ENCODE measurements at places on chromosomes 5 and 9.

- peak; percentile 6 for DNase-seq
These were observed 75.5 kb upstream of the PRRC1 start for GRCh38 chr5:127441799-127442484.

DNA sequence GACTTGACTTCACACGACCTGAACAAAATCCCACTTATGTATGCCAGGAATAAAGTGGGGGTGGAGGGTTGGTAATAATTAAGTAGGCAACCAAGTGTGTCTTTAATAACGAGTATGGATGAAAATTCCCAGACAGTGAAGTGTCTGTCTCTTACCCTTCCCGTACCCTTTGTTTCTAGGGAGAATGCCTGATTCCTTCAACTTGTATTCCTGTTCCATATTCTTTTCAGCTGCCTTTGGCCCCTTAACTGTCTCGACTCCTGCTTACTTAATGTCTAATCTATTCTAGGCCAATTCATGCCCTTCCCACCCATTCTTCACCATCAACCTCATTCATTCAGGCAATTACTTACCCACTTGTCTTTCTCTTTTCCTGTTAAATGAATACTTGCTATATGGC, 380.5 kb downstream of the RAB3C start:
- DNase-seq: no peak

- no peak for DNase-seq
These were observed 11.3 kb downstream of the WWC1 start for GRCh38 chr5:168302785-168303184.

DNA sequence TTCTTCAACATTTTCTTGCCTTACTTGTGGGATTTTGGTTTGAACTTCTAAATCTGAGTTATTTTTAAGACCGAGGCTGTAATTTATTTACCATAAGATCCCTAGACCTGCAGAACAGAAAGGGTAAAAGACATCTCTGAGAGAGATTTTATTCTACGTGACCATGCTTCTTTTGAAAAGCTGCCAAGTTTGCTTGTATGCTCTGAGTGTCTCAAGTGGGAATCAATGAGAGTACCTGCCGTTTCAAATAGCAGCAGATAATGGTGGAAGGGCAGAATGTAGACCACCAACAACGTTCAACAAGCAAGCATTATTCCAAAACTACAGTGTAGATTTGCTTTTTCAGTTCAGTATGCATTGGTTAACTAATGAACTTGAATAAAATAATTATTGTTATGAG, 108.6 kb upstream of the MINAR2 start:
- no peak for DNase-seq

DNA sequence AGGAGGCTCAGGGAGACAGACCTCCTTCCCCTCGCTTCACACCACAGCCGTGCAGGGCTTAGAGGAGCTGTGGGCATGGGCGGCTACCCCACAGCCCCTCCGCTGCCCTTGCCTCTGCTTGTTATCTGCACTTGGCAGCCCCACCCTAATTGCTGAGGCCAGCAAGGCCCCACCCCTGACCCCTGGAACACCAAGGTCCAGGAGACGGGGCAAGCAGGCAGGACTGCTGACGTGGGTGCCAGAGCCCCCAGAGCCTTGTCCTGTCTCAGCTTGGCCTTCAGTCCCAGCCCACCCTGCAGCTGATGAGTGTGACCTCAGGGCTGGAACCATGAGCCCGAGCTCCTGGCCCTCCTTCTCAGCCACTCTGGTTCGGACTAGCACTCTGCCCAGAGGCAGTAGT, 29.1 kb upstream of the NEURL1B start:
- no peak for DNase-seq

- no peak for DNase-seq
These were observed 128.7 kb downstream of the CEP120 start for GRCh38 chr5:123294544-123294943.

Data from NCI-H510A treated with DMSO at 0.1 percent for 48 hours (cell line).